Adipocyte (in vitro differentiated cells): ENCODE measurements at places on chromosomes 11 and 22.

- DNase-seq: peak; percentile 67
Observed at GRCh38 chr11:10728789-10729472, 22.1 kb upstream of the CTR9 start.

DNA sequence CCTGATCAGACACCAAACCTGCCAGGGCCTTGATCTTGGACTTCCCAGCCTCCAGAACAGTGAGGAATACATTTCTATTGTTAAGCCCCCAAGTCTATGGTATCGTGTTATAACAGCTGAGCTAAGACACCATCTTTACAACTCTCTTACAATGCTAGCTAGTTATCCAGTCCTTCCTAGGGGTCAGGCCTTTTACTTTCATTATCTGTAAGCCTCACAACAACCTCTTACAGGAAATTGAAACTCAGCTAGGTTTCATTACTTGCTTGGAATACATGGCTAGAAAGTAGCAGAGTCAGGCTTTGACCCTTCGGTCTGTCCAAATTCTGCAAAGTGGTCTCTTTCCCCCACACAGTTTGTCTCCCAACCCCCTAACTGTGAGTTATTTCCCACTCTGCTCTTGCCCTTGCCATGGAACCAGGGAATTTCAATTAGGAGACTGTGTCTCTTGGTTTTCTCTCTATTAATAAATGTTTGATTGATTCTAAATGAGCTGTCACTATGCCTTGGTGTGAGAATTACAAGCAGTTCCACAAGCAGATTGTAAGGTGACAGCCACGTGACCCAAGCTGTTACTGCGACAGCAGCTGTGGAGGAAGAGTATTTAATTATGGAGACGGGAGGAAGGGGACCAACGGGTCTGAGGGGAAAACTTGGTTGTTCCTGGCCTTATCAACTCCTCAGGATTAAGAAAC is 38.4 kb upstream of the CLMP start:
- no peak for DNase-seq

DNA sequence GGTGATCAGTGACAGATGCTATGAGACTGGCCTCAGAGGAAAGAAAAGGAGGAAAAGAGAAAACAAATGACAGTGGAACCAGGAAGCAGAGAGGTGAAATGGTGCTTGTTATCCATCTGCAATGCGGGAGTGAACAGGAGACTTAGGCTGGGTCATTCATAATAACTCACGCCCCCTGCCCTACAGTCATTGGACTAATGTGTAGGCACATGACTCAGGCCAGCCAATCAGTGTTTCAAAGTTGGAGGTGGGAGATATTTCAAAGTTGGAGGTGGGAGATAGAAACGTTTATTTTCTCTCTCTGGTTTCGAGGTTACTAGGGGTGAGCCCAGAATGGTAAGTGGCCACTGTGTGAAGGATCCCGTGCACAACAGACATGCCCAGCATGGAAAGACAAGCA is 30.3 kb downstream of the SLC22A6 start:
- no peak for DNase-seq

DNA sequence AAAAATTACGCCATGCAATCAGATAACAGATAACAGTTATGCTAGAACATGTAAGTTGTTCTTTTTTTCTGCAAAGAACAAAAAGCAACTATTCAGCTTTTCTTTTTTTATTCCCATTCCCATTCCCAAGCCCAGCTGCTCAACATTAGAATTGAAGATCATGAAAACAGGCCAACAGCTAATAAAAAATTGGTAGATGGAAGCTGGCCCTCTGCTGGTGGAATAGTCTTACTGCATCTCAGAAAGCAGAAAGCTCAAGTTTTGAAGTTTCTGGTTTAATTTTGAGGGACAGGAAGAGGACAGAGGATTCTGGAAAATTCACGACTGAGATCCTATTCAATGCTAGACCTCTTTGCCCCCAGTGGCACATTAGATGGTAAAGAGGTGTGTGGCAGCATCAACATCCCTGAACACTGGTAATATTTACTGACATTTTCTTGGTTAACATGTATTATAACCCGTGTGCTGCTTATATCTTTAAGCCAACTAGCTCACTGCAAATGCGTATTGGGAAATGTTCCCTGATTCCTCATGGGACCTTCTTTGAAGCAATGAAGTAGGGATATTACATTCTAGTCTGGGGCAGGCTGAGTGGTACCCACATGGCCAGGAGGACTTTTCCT is 591.2 kb downstream of the OPCML start:
- peak; percentile 78 for DNase-seq

DNA sequence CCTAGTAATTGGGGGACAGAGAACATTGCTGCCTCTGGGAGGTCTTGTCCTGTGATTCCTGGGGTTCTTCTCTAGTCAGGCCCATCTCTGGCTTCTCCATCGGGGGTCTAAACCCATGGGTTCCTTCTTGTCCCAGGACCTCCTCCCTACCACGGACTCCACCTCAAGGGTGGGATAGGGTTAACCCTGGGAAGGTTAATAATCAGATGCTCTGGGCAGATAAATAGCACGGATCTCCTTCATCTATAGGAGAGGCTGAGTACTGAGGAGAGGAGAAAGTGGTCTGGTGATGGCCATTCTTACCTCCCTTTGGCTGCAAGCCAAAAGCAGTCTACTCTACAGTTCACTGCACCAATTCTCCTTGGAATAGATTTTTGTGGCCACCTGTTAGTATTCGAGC is 10.5 kb downstream of the HEPHL1 start:
- DNase-seq: no peak

- DNase-seq: no peak
Observed at GRCh38 chr11:117547195-117547850, 219.7 kb downstream of the CEP164 start.

- no peak for DNase-seq
Observed at GRCh38 chr11:126358763-126359160, 3.3 kb downstream of the ST3GAL4 start.

DNA sequence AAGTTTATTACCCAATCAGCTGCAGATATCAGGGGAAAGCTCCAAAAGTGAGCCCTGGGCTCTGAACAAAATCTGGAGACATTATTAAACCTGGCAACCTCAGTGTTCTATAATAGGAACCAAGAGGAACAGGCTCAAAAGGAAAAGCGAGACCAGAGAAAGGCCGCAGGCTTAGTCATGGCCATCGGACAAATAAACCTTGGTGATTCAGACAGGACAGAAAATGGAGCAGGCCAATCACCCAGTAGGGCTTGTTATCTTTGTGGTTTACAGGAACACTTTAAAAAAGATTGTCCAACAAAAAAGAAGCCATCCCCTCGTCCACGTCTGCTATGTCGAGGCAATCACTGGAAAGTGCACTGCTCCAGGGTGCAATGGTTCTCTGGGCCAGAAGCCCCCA is 7.7 kb upstream of the PANX1 start:
- DNase-seq: no peak

- DNase-seq: no peak
Observed at GRCh38 chr11:107808521-107808920, 50.1 kb downstream of the SLC35F2 start.

GRCh38 chr22:25898707-25899365 is 156.8 kb downstream of the MYO18B start:
- no peak for DNase-seq

- DNase-seq: no peak
Observed at GRCh38 chr11:128906185-128907050, 15.3 kb downstream of the KCNJ5 start.

GRCh38 chr11:43548916-43549315 is 131.6 kb upstream of the HSD17B12 start:
- no peak for DNase-seq

DNA sequence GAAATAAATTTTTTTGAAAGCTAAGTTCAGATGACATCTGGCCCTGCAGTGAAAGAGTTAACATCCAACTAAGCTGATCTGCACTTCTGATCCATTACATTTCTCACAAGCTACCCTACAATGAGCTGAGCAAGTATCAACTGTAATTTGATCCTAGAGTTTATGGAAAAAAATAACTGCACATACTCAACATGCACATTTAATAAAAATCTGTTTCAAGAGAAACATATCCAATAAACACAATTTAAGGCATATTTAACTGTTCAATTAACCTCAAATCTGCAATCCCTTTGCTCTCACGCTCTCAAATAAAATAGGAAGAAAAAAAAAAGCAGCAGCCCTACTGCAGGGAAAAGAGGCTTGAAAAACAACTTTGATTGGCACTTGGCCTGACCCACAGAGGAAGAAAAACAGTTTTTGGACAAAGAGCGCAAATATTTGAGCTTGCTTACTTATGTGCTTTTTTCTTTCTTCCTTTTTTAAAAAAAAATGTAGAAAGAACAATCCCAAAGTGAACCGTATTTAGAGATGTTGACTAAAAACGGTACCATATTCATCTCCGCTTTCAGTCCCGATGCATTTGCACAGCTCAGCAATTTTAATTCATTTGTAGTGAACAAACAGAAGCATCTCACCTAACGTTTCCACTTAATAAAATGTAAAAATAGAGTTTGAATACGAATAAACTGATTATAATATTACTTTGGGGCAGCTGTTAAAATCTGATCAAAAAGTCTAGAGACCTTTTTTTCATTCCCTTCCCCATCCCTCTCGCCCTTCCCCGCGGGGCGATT is 1.6 kb downstream of the SESN3 start:
- peak; percentile 77 for DNase-seq

- DNase-seq: peak; percentile 81
Observed at GRCh38 chr22:18056161-18056666, 21.6 kb upstream of the PEX26 start.

GRCh38 chr11:45083544-45084087 is 62.8 kb upstream of the PRDM11 start:
- DNase-seq: no peak

DNA sequence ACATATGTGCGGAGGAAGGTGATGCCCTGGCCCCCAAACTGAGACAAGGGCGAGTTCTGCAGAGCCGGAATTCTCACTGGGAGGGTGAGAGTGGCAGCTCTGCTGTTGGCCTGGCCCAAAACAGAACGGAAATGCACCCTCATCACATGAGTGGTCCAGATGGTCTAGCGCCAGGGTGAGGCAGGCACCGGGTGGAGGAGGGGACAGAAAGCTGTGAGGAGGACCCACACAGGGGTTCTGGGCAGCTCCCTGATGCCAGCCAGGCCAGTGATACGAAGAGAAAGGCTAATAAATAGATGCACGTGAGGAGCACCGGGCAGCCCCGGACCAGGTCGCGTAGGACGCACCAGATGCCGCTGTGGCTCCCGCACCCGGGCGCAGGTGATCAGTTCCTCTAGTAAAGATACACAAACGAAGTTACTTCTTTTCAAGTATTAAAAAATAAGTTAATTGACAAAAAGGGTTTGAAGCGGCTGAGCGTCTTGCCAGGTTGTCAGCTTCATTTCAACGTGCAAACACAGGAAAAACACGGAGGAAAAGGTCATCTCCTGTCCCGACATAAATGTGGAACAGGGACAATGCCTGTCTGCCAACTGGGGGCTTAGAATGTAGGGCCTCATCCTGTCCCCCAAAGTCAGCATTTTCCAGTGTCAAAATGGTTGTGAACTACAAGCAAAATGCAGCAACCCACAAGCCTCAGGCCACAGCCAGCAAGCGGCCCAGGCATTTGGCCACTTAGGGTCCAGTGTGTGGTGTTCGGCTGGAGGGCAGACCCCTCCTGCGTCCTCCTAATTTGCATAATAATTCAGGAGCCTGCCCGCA is 15.3 kb upstream of the BID start:
- DNase-seq: no peak

- DNase-seq: peak; percentile 29
Observed at GRCh38 chr22:39527481-39527961, 5.0 kb downstream of the RPS19BP1 start.

DNA sequence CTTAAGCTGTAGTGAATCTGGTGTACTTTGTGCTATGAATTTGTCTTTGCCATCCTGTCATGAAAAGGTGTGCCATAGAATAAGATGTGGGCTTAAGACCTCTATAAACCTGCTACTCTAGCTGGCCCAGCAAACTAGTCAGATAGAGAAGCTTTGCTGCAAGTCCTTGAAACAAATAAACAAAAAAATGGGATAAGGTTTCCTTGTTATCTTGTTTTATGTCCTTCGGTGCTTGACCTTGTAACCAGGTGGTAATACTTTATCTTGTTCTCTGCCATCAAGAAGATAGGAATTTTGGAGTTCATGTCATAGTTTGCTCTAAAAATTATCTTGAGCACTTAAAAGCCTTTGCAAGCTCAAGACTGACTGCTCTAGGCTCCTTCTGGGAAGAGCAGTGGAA is 14.3 kb upstream of the TMEM86A start:
- DNase-seq: no peak

GRCh38 chr11:1929621-1930461 is 10.3 kb downstream of the TNNT3 start:
- no peak for DNase-seq

DNA sequence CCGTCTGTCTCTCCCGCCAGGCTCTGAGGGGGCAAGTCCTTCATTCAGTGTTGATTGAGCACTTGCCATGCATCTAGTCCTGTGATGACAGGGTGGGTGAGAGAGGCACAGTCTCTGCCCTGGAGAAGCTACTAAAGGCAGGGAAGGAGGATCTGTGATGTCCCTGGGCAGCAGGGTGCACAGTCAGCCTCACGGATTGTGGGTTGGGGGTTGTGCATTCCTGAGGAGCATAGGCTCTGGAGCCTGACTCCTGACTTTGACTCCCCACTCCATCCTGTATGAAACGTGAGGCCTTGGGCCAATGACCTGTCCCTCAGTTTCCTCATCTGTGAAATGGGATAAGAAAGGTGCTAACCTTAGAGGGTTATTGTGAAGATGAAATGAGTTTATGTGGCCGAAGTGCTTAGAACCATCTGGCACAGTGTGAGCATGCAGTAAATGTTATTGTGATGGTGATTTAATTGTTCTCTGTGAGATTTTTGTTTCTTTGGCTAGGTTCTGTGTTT is 4.7 kb downstream of the SLC22A8 start:
- no peak for DNase-seq

DNA sequence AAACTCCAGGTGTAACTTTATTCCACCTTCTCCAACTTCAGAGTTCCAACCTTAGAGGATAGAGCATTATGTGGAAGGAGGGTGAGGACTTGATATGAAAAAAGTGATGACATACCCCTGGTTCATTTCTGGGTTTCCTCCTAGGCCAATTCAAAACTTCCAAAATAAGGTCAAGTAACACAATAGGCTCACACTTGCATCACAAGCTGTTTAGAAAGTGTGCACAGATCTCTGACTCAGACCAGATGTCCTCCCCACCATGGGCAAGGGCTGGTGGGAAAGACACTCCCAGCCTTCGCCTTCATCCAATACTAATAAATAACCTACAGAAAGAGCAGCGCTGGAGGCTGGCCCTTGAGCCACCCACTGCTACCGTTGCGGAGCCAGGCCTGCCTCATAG is 5.8 kb upstream of the BUD13 start:
- DNase-seq: no peak

- DNase-seq: no peak
Observed at GRCh38 chr11:94753630-94754029, 14.5 kb upstream of the AMOTL1 start.

GRCh38 chr22:49845666-49846459 is 7.8 kb upstream of the ZBED4 start:
- no peak for DNase-seq
